ENCODE measurements at places on chromosomes 6 and 20.

DNA sequence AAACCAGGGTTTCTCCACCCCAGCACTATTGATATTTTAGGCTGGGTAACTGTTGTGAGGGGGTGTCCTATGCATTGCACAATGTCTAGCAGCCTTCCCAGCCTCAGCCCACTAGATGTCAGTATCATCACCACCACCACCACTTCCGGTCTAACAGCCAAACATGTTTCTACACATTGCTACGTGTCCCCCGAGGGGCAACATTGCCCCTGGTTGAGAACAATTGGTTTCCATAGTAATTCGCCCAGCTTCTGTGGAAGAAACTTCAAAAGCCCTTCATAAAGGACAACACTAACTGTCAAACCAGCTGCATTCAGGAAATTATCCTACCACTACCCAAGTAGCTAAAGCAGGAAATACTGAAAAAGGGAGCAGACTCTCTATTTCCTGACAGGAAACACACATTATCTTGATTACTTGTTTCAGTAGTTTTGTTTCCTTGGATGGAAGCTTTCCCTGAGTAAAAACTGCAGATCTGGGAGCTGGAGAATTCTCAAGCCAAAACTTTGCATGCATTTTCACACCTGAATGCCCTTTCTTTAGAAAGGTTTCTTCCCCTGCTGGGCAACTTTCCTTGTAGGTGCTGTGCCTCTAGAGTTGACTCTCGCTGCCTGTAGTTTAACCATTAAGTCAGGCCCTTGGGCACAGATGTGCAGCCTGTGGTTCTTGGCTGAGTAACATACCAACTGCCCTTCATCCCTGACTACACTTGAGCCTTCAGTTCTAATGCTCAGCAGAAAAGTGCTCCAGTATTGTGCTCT is 23.6 kb downstream of the PKHD1 start:
- peak; percentile 73 for DNase-seq

- no peak for DNase-seq
These were observed 58.4 kb downstream of the TRIM38 start for GRCh38 chr6:26021001-26021349.

DNA sequence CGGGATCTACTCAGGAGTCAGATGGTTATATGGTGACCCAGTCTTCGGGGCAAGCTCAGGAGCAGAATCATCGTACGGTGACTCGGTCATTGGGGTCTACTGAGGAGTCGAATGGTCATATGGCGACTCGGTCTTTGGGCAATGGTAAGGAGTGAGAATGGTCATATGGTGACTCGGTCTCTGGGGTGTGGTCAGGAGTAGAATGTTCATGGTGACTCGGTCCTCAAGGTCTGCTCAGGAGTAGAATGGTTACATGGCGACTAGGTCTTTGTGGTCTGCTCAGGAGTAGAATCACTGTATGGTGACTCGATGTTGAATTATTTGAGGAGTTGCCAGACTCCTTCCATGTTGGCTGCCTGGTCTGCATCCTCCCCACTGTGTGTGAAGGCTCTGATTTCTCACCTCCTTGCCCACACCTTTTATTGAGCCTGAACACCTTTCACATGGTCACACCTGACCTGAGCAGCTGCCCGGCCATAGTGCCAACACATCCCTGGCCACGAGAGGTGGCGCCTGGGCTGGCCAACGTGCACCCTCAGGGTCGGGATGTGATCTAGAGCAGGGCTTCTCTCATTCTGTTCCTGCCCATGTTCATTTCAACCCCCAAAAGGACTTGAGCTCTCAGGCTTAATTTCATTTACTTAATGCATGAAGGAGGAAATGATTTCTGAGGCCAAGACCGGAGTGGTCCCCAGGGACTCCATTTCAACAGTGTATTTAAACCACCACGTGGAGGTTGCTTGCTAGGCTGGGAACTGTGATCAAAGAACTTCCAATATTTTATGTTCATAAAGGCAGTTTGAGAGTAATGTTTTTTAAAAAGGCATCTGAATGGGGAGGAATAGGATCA is 119.5 kb downstream of the PHACTR3 start:
- DNase-seq = no peak

- no peak for DNase-seq
These were observed 173.9 kb downstream of the PRDM13 start for GRCh38 chr6:99780556-99780885.

- no peak for DNase-seq
These were observed 389.4 kb downstream of the RNGTT start for GRCh38 chr6:88574031-88574430.

GRCh38 chr20:20209684-20210083 is 157.4 kb downstream of the CFAP61 start:
- no peak for DNase-seq

DNA sequence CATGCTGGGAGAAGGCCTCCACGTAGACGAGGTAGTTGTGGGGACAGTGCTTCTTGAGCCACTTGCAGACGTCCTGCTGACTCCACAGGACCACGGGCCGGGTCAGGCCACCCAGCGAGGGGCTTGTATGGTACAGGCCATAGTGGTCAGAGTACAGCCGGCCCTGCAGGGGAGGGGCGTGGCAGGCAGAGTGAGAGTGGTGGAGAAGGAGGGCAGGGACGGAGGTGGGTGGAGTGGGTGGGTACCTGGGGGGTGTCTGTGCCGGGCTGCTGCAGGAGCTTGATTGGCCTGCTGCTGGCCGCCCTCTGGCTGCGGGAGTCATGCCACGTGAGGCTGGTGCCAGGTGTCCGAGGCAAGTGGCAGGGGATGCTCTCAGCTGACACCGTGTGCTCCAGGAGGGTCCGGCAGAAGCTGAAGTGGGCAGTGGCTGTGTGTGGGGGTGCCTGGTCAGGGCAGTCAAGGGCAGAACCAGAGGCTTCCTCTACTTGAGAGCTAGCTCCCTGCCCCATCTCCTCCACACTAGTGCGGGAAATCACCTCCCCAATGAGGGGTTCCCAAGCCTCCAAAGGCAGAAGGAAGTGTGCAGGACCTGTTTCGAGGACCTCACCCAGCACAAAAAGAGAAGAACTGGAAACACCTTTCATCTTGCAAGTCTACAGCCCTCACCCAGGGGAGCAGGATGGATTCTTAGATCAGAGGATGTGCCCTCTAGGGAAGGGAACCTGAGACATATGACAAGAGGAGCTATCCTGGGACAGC is 2.3 kb downstream of the SAMD10 start:
- no peak for DNase-seq

- peak; percentile 62 for DNase-seq
These were observed at the start of gene RAB22A for GRCh38 chr20:58309591-58310290. RAB22A (plus strand) TSS chr20:58309715; CDS start chr20:58309977, 262 bp downstream.

DNA sequence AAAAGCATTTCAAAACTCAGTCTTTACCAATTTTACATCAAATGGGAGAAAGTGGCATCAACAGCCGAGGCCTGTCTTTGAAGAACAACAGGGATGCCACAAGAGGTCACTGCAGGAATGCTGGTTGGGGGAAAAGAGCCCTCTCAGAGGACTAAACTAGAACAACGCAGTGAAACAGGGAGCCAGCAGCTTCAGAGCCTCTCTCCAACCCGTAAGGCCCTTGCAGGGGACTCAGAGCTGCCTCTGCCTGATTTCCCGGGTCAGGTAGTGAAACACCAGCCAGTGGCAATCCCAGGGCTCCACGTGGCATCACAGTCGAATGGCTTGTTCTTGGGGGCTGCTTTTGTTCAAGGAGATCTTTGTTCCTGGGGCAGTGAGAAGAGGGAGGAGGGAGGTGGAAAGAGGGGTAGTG is 55.0 kb upstream of the KCNK16 start:
- no peak for DNase-seq

DNA sequence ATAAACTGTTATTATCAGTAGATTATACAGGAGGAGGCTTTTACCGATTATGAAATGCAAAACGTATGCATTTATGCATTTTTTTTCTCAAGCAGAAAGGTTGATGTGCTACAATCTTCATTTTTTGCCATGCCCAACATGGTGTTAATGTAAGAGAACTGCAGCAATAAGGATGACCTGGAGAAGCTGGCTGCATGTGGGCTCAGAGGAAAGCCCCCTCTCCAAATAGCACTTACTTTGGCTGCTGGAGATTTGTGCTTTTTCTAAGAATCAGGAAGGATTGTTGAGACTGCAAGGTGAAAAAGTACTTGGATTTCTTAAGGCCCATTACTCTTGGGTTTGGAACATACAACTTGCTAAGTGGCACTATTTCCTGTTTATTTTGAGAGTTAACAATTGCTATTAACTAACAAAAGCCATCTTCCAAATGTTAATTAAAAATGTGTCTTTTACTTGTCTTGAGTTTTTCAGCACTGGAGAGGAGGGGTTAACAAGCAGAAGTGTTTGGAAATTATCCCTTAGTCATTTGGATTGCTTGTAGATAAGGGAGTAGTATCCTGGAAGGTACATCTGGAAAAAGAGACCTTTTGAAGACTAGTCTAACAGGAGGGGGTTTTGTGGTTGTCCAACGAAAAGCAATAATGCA is 5.6 kb downstream of the SOX4 start:
- DNase-seq = no peak

- no peak for DNase-seq
These were observed 43.4 kb downstream of the SLC22A3 start for GRCh38 chr6:160391419-160392116.

- no peak for DNase-seq
These were observed 211.0 kb downstream of the FOXC1 start for GRCh38 chr6:1820714-1821113.

- DNase-seq = no peak
These were observed 2.1 kb upstream of the HIVEP2 start for GRCh38 chr6:142946924-142947713.

Measured in GDM1 (cell line).